ENCODE measurements at places on chromosomes 3 and 15.
A peak's percentile ranks its signal among the peaks of the same experiment; 100 is the strongest.

DNA sequence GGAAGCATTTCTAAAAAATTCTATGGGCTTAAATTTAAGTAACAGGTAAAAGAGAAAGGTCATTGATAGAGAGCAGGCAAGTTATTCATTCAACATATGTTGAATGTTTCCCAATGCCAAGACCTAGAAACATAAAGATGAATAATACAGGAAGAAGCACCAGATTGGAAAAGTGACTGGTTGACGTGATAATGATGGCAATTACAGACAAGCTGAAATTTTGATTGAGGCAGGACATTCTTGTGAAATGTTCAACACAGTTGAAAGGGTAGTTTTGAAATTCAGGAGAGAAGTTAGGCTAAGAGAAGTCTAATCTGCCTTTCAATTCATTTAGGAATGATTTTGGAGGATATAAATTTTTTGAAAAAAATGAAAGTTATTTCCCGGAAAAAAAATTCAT, 536.3 kb upstream of the NAALADL2 start:
- DNase-seq, result no peak

- DNase-seq, result no peak
Measured at GRCh38 chr15:87633525-87633924, 623.0 kb downstream of the NTRK3 start.

DNA sequence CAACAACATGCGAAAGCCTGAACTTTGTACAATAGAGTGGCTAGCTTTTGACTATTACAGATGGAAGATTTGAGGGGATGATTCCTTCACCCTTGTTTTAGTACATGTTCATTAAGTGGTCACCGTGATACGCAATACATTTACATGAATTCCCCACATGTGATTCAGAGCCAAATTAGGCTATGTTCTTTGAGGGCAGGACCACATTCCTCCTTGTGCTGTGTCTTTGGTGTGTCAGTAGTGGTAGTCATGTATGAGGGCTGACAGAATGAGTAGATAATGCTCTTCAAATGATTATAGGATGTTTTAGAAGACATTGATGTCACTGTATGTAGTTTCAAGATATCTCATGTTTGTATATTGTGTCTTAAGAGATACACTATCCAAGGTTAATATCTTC, 12.1 kb downstream of the PTPRG start:
- no peak for DNase-seq

- no peak for DNase-seq
Measured at GRCh38 chr3:84223512-84223911, 735.3 kb upstream of the CADM2 start.

DNA sequence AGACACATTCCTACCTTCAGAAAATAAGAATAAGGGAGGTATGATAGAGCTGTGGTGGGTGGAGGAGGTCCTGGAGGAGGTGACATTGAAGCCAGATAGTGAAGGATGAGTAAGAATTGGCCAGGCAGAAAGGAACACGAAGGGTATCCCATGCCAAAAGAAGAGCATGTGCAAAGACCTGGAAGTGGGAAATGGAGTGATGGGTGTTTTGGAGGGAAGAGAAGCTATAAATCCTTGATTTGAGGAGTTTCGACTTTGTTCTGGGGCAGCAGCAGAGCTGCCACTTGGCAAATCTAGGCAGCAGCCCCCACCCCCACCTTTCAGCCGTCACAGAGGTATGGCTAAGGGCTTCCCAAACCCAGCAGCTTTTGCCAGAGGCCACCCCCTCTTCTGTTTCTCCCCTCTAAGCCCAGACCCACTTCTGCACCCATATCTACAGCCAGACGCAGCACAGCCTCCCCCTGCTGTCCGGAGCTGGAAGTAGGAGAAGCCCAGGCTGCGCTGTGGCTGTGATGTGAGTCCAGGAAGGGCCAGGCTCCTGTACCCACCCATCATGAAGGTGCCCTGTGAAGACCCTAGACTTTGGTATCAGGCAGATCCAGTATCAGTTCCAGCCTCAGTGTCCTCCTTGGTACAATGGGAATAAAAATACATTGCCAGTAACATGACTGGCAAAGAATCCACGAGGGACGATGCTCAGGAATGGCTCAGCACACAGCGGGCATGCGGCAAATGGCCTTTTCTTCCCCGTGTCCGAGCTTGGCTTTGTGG, 188.7 kb upstream of the LINGO1 start:
- DNase-seq, result peak; percentile 30

GRCh38 chr3:111311709-111312235, 230.2 kb upstream of the CD96 start:
- DNase-seq, result no peak

DNA sequence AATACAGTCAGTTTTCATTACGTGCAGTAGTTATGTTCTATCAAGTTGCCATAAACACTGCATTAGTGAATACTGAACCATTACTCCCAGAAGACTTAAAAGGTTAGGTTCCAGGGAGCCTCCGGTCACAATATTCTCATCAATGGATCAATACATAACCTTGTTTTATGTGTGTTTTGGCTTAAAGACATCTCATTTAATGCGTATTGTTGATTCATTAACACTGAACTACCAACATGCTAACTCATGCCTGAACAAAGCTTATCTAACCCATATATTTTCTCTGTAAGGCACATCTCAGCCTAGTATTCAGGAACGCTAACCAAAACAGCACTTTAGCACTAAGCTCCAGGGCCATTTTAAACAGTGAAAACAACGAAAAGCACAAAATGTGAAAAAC, 24.1 kb upstream of the NEDD4 start:
- no peak for DNase-seq

- DNase-seq, result no peak
Measured at GRCh38 chr3:15795651-15796308, 2.0 kb downstream of the ANKRD28 start.

- no peak for DNase-seq
Measured at GRCh38 chr15:38864827-38865581, 300.4 kb upstream of the RASGRP1 start.

DNA sequence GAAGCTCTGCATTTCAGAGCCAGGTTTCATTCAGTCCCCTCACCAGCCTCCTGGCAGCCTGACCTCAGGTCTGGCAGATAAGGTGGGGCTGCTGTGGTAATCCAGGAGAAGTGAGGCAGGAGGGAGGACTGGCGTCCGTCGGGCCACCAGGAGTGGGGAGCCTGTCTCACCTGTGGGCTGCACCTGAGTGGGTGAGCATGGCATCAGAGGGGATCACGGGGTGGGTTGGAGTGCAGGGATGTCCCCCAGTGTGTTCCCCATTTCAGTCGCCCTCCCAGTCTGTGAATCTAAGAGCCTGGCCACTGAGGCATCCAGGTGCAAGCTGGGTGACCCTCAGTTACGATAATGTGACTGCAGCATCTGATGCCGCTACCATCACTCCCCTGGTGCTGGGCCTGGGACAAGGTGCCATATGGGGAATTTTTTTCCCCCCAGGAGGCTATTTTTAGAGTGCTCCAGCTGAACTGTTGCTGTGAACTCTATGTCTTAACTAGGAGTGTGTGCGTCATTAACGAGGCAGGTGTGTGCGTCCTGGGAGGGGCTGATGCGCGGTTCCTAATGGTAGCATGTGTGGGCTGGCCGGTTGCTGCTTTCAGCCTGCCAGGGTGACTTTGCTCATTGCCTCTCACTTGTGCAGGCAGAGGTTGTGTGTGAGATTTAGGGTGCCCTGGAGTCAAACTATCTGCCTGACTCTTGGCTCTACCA, 165.2 kb downstream of the SLCO3A1 start:
- no peak for DNase-seq

DNA sequence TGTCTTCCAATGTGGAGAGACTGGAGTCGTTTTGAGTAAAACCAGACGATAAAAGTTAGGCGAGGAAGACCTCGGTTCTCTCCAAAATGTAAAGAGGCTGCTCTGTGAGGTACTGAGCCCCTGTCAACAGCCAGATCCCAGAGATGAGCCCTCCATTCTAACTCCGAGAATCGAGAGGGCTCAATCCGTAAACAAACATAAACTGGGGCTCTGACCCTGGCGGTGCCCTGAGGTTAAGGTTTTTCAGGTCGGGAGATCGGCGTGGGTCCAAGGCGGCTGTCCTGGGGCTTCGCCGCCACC, 417 bp downstream of the TBCCD1 start:
- no peak for DNase-seq

- DNase-seq, result no peak
Measured at GRCh38 chr15:26421065-26421464, 351.8 kb downstream of the GABRB3 start.

DNA sequence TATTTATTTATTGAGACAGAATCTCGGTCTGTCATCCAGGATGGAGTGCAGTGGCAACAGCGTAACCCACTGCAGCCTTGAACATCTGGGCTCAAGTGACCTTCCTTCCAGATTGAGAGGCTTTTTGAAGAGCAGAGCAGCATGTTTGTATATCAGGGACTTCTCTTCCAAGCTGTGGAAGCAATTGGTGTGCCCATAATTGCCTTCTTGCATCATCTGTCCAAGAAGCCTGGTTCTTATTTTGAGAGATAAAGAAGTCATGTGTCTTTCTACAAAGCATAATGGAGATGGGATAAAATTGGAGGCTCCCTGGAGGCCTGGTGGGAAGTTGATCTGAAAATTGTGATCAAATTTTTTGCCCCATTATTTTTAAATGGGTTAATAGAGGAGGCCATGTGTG, 183.8 kb upstream of the MCTP2 start:
- no peak for DNase-seq

- DNase-seq, result no peak
Measured at GRCh38 chr3:50169858-50170257, 14.7 kb downstream of the SEMA3F start.

GRCh38 chr3:41933154-41933676, 28.7 kb downstream of the ULK4 start:
- no peak for DNase-seq

- no peak for DNase-seq
Measured at GRCh38 chr3:114863848-114864247, 283.2 kb downstream of the ZBTB20 start.

- no peak for DNase-seq
Measured at GRCh38 chr3:189212681-189213080, 40.9 kb downstream of the TPRG1 start.

DNA sequence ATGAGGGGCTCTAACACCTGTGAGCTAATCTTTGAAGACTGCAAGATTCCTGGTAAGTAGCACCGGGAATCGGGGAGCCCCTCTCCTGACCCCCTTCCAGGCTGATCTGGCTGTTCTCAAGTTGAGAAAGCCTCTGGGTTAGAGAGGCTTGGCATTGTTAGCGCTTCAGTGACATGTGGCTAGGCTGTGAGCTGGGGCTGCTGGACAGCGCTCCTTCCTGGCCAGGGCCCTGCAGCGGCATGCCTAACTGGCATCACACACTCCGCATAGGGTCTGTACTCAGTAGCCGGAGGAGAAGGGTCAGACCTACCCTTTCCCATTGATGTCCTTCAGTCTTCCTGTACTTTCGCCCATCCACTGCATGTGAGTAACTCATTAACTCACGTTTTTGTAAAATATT, 7.4 kb downstream of the IVD start:
- no peak for DNase-seq

- DNase-seq, result no peak
Measured at GRCh38 chr3:18591120-18591519, 166.0 kb upstream of the SATB1 start.

- DNase-seq, result no peak
Measured at GRCh38 chr3:116474032-116474780, 28.9 kb upstream of the LSAMP start.

DNA sequence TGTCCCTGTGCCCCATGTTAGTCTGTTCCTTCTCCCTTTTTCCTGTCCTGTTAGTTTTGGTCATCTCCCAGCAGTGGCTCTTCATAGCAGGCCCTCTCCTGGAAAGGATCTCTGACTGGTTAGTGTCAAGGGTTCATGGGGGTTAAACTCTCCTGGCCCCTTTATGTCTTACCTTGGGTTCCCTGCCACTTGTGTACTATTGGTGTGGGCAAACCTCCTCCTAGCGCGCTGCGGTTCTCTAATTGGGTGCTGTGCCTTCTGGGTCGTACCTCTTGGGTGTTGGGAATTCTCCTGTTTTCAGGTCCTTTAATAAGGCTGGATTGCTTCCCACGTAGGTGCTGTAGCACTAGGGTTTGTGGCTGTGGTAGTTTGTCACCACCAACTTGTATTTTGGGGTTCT, 18.8 kb downstream of the GMPS start:
- no peak for DNase-seq

DNA sequence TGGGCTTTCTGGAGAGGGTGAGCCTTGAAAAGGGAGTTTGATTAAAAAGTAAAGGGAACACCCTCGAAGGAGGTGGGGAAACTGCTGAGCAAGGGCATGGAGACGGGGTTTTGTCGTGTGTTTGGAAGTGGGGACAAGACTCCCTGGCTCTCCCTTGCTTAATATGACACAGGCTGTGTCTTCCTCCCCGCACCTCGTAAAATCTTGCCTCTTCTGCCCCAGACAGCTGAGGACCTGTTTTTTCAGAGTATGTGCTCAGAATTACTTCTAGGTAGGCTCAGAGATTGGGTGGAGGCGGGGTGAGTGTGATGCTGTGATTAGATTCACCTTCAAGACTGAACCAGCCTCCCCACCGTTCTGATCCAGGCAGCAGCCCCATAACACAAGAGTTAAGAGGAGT, 244.4 kb upstream of the TLE3 start:
- DNase-seq, result no peak

GRCh38 chr15:99143242-99143641, 38.4 kb downstream of the SYNM start:
- DNase-seq, result no peak

DNA sequence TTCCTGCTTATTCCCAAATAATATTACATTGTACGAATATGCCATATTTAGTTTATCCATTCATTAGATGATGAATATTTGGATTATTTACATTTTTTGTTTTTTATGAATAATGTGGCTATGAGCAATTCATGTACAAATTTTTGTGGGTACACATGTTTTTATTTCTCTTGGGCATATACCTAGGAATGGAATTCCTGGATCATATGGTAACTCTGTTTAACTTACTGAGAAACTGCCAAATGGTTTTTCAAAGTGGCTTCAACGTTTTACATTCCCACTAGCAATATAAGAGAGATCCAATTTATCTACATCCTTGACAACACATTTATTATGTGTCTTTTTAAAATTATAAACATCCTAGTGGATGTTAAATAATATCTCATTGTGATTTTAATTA, 362.0 kb upstream of the TMCO5A start:
- no peak for DNase-seq

- no peak for DNase-seq
Measured at GRCh38 chr3:17190353-17191078, 305.8 kb downstream of the PLCL2 start.

- no peak for DNase-seq
Measured at GRCh38 chr3:9500108-9501050, 53.2 kb downstream of the LHFPL4 start.

GRCh38 chr3:156431334-156432124, 123.4 kb downstream of the SSR3 start:
- DNase-seq, result no peak

DNA sequence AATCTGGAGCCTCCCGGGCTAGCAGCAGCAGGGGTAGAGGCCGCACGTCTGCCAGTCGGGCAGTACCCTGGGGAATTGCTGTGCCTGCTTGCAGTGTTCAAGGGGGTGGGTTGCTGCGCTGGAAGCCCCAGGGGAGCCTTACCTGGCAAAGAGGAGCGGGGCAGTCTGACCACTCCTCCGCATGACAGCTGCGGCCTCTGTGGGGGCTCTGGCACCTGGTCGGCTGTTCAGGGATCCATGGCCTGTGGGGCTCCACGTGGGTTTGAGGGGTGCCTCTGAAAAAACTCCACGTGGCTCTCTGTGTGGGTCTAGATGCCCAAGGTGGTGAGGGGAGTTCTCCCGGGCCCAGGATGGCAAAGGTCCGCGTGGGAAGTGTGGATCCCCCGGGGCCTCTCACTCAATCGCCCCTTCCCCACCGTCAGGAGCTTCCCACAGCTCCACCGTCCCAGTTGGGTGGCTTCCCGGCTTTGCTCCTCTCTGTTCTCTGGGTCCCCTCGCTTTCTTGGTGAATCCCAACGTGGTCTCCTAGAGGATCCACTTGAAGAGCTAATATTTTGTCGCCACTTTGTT, 184.5 kb downstream of the EFHB start:
- DNase-seq, result no peak

All from C1 segment of cervical spinal cord (tissue), 14 donors.